ENCODE measurements at places on chromosomes 6 and 20.

DNA sequence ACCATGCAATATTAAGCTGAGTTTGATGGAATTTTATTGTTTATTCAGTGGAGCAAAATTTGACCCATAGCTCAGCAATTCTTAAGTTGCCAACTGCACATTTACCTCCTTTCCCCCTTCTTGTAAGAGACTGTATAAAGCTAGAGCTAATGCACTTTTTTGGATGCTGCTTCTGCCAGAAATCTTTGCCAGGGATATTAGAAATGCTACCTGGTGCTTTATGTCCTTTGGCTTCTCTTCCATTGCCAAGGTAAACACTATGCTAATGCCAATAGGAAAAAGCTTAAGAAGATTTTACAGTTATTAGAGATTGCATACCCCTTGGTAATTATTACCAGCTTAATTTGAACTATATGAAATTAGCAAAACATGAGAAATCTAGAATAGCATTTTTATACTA lies 79.0 kb upstream of the OGFRL1 start:
- no peak for DNase-seq

- peak; percentile 24 for DNase-seq
Observed at GRCh38 chr6:17600527-17601385, 654 bp downstream of the FAM8A1 start.

DNA sequence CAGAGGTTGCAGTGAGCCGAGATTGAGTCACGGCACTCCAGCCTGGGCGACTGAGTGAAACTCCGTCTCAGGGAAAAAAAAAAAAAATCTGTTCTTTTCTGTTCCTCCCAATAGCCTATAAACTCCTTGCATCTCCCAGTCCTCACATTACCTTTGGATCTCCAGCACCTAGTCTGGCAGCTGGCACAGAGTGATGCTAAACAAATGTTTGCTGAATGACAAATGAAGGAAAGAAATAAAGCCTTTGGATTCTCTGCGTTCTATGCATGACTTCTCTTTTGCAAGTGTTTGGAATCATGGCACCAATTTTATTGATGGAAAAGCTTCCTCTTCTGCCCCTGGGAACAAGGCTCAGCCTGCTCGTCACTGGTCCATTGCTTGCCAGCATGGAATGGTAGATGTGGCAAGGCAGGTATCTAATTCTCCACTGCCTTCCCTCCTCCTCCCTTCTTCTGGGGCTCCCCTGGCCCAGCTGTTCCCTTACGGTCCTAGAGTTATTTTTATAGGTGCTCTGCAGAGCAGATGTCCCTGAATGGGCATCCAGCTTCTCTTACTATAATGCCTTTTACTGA lies 53.6 kb upstream of the FYN start:
- no peak for DNase-seq

- no peak for DNase-seq
Observed at GRCh38 chr20:16621435-16622141, 48.3 kb upstream of the KIF16B start.

GRCh38 chr20:48684501-48685041 lies 143.2 kb downstream of the PREX1 start:
- no peak for DNase-seq

GRCh38 chr6:25834950-25835349 lies 3.1 kb upstream of the SLC17A1 start:
- DNase-seq: no peak

DNA sequence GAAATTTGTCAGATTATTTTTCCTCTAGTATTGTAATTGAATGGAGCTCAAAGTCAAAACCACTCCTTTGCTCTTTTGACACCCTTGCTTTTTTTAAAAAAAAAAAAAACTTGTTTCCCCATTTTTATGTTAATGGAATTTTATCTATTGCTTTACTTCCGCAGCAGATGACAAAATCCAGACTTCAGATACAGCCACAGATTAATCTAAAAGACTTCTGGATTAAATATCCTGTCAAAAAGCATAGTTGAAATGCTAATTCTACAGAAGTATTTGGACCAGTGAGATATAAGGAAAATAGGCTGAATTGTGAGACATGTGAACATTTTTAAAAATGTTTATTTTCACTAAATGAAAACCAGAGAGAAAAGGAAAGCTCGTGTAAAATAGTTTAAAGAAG lies 341.4 kb downstream of the BMP2 start:
- no peak for DNase-seq

- no peak for DNase-seq
Observed at GRCh38 chr6:20564269-20564668, 30.0 kb downstream of the CDKAL1 start.

- no peak for DNase-seq
Observed at GRCh38 chr6:168132531-168133167, 53.6 kb upstream of the FRMD1 start.

GRCh38 chr6:3347247-3347646 lies 88.5 kb downstream of the PSMG4 start:
- DNase-seq: no peak

- no peak for DNase-seq
Observed at GRCh38 chr20:38290829-38291814, 12.8 kb upstream of the BPI start.

DNA sequence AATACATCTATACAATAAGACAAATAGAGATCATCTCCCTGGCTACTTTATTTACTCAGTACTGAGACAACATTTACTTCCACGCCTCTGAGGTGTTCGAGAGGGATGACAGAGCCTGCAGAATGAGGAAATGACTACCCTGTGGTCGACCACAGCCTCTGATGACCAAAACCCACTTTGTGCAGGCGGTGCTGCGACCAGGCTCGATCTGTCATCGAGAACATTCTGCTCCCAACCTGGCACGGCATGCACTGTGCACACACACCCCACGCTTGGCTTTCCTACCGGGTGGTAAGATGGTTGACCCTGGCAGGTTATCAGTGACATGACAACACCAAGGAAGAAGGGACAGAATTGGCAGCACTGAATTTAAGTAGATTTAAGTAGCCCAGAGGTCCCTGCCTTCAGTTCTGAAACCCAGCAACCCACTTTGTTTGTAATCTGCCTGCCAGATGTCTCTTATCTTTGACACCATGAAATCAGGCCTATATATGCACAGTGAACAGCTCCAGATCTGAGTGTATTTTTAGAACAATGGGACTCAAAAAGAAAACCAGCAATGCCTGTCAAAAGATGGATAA lies 42.6 kb downstream of the TTI1 start:
- no peak for DNase-seq

DNA sequence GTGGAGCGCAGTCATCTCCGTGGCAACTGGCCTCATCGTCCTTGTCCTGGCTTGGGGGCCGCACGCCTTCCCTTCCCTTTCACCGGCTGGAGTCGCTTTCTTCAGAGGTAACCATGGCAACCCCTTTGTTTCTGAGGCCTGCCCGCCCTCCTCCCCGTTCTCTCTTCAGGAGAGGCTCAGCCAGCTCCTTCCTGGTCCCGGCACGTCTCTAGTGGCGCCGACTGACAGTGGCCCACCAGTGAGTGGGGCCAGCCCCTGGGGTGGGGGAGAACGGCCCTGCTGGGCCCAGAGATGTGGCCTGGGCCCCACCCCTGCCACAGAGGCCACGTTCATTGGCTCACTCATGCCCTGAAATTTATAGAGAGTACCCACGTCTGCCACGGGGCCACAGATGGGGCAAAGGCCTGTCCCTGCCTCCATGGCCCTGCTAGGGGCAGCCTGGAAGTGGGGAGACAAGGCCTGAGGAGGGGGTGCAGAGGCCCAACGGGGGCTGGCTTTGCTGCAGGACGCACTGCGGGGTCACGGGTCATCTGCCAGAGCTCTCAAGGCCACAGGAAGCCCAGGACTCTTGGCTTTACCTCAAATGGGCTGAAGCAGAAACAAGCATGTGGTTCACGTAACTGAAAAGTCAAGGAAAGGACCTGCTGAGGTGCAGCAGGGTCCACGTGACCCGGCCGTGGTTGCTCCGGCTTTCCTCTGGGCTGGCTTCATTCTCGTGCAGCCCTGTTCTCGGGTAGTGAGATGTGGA lies 1.4 kb upstream of the OSBPL2 start:
- DNase-seq: no peak

GRCh38 chr6:28634761-28635546 lies 109.3 kb downstream of the GPX5 start:
- DNase-seq: no peak

- no peak for DNase-seq
Observed at GRCh38 chr6:30951907-30952469, 11.2 kb downstream of the MUCL3 start.
